T-helper 17 cell (primary cell): ENCODE measurements at places on chromosomes 4 and X.

GRCh38 chrX:118521435-118521834, 25.8 kb downstream of the DOCK11 start:
- no peak for DNase-seq

GRCh38 chr4:112521123-112522023, 5.4 kb upstream of the NEUROG2 start:
- no peak for DNase-seq

GRCh38 chr4:24894846-24895245, 18.0 kb downstream of the CCDC149 start:
- no peak for DNase-seq

- no peak for DNase-seq
Observed at GRCh38 chr4:143587703-143588102, 74.2 kb downstream of the SMARCA5 start.

- DNase-seq = no peak
Observed at GRCh38 chr4:173317004-173317403, 17.2 kb downstream of the HMGB2 start.

DNA sequence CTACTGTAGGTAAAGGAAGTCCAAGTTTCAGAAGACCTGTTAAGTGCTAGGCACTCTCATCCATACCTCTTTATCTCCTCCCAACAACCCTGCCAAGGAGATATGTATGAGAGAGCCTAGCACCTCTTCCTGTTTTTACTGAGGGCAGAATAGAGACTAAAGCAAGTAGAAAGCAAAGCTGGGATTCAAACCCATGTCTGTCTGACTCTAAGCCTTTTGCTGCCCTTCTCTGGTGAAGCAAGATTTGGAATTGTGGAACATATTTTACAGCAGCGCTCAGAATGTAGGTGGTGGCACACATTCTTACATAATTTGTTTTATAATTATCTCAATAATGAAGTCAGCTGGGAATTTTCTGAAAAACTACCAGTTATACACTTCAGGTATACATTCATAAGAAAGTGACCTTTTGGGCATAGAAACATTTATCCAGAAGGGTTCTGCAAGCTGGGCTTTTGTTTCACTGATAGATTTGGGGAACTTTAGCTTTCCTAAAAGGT, 41.7 kb downstream of the SEPTIN11 start:
- no peak for DNase-seq

GRCh38 chr4:27534488-27534887, 673.8 kb downstream of the STIM2 start:
- DNase-seq = no peak

DNA sequence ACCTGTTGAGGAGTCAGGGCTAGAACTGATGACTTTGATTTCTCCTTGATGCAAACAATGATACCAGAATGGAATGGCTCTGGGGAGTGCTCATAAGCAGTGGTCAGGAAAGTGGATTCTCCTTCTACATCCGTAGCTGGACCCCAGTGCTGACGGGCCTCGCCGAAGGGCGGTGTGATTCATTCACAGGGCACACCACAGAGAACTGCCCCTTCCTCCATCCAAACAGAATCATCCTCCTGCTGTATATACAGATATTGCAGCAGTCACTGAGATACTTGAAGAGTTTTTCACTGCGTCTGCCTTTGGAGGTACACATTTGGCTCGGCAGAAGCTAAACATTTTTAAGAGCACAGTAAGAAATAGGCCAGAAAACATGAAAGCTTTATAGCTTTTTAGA, 7.3 kb upstream of the DCTD start:
- no peak for DNase-seq

DNA sequence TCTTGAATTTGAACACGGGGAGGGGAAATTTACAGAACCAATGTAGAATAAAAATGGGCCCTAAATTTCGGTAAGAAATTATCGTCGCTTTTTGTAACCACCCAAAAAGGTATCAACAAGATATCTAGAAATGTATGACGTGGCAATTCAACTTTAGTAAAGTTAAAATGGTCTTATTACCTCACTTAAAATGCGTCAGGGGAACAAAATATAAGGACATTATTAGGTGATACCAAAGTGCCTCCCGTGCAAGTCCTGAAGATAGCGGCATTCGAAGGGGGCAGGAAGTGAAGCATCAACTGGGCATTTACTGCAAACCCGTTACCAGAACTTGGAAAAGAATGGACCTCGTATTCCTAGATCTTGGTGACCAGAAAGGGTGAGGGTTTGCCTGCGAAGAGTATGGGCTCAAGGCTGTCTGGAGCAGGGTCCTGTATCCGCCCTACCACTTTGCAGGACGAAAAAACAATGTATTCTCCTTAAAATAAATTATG, 980 bp downstream of the AP1S2 start:
- DNase-seq = no peak

GRCh38 chr4:4754641-4755040, 104.8 kb upstream of the MSX1 start:
- no peak for DNase-seq

DNA sequence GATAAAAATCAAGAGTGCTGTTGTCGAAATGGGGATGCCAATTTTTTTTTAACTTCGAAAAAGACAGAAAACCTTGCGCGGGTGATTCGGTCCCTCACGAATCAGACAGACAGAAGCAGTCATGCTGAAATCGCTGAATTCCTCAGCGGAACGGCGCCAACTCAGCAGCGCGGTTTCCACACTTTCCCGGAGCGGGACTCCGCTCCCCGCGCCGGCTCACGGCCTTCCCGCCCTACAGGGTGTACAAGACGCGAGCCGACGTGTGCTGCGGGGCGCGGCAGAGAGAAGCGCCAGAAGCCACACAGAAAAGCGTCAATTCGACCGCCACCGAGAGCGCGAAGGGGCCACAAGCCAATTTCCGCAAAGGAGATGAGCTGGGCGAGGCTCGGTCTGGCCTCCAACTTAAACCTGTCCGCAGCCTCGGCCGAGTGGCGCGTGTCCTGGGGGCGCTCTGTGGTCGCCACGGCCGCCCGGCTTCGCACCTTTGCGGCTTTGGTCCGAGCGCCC, 1.3 kb downstream of the NEXMIF start:
- DNase-seq = no peak
